ENCODE measurements at places on chromosomes 2 and 18.

GRCh38 chr2:37920570-37920969 lies 4.5 kb upstream of the RMDN2 start:
- DNase-seq: no peak

GRCh38 chr2:239608260-239608659 lies 207.4 kb upstream of the HDAC4 start:
- DNase-seq: no peak

- no peak for DNase-seq
Measured at GRCh38 chr18:32776561-32776960, 3.7 kb upstream of the KLHL14 start.

GRCh38 chr2:112077814-112078213 lies 22.7 kb downstream of the TMEM87B start:
- DNase-seq: no peak

- DNase-seq: peak; percentile 7
Measured at GRCh38 chr2:3051266-3051665, 326.4 kb downstream of the EIPR1 start.

DNA sequence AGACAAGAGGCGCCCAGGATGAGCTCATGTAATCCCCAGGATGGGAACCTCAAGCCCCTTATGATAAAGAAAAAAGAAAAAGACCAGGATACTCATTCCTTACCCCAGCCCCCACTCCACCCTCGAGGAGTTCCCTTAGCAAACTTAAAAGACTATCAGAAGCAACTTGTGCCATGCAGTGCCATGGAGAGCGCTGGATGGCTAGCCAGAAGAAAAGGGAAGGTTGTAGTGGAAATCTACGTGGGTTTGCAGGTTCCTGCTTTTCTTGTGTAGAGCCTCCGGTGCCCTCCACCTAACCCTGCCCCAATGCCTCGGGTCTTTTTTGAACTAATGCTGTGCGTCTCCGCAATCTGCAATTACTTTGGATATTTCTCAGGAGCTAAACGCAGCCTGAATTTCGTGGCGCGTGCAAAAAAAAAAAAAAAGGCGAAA lies 16.2 kb upstream of the BCL11A start:
- DNase-seq: no peak

GRCh38 chr2:55391615-55392242 lies 27.9 kb downstream of the CCDC88A start:
- DNase-seq: no peak

GRCh38 chr18:2914185-2914880 lies 67.5 kb downstream of the EMILIN2 start:
- no peak for DNase-seq

DNA sequence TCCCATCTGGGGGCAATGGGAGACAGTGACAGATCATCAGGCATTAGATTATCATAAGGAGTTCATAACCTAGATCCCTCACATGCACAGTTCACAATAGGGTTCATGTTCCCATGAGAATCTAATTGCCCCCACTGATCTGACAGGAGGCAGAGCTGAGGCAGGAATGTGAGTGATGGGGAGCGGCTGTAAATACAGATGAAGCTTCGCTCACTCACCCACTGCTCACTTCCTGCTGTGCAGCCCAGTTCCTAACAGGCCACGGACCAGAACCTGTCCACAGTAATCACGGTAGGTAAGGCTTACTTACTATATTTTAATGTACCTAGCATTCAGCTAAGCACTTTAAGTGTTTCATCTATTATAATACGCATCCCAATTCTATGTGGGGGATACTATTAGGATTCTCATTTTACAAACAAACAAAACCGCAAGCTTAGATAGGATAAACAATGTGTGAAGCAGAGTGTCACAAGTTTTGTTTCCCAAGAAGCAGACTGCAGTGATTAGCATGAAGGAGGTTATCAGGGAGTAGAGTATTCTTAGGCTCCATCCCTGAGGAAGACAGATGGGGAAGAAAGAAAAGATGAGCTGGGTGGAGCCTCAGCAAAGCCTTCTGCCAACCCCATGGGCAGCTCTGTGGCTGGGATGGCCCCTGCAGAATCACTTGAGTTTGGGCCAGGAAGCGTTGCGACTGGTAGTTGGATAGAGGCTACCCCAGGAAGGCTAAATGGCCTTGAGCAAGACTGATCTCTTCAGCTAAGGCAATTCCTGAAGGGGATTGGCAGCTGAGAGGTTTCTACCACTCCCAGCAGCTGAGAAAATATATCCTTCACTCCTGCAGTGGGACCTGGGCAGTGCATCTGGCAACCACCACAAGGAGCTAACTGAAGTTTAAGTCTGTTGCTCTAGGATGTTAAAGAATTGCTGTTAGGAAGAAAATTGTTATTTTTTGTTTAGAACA lies 133.1 kb downstream of the MREG start:
- no peak for DNase-seq

DNA sequence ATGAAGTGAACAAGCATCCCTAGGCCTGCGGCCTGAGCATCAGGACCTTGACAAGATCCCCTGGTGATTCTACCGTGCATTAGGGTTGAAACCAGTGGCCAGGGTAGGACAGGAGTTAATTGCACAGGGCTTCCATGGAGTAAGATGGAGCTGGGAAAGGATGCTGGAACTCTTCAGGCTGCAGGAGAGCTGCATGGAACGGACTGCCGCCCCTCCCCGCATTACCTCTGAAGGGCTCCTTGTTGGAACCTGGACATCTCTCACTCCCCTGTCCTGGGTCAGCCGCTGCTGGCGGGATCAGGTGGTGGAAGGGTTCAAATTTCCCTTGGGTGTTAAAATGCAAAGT lies 156.6 kb upstream of the ID2 start:
- DNase-seq: no peak

- no peak for DNase-seq
Measured at GRCh38 chr18:12597760-12598159, 60.1 kb downstream of the SPIRE1 start.

- DNase-seq: no peak
Measured at GRCh38 chr2:165777522-165778186, 16.4 kb downstream of the GALNT3 start.

All from activated naive CD8-positive, alpha-beta T cell treated with anti-CD3 and anti-CD28 coated beads for 36 hours (primary cell).